SK-MEL-5 (cell line): ENCODE measurements at places on chromosomes 3 and 15. TPM values are rescaled to one million over a fixed set of nuclear protein-coding genes. Genes with fewer than 3 reads are reported as not detected.

DNA sequence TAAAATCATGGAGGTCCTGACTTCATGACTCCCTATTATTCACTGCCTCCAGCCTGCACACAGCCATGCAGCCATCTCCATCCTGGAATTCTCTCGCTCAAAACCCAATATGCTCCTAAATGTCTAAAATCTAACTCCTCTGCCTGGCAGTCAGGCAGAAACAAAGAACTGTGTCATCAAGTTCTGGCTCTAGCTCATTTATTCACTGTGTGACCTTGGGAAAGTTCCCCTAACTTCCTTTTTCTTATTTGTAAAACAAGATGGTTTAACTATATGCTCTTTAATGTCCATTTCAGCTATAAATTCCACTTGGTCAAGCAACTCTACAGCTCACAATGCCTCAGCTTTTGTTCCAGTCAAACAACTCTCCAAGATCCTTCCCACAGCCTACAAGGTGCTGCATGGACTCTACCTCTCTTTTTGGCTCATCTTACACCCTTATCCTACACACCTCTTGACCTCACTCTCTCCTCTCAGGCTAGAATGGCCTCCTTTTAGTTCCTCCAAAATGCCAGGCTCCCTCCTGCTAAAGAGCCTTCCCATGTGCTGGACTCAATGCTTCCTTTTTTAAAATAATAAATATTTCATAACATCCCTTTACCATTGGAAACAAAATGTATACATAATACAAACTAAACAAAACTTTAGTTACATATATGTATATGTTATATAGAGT is 16.4 kb downstream of the PIK3CB start:
- DNase-seq, result no peak

- peak; percentile 41 for DNase-seq
Measured at GRCh38 chr3:15319575-15319974, 12.8 kb downstream of the SH3BP5 start.

GRCh38 chr15:83545804-83546511 is 98.8 kb downstream of the SH3GL3 start:
- no peak for DNase-seq

GRCh38 chr3:45986303-45986982 is 9.2 kb downstream of the FYCO1 start:
- no peak for DNase-seq

- no peak for DNase-seq
Measured at GRCh38 chr15:100259266-100259665, 82.5 kb downstream of the ADAMTS17 start.

- DNase-seq, result no peak
Measured at GRCh38 chr3:183307749-183308148, 54.7 kb downstream of the B3GNT5 start.

Gene GPR149
- total RNA-seq, result not detected in 2 replicates
